ENCODE measurements at places on chromosomes 6 and 20.

DNA sequence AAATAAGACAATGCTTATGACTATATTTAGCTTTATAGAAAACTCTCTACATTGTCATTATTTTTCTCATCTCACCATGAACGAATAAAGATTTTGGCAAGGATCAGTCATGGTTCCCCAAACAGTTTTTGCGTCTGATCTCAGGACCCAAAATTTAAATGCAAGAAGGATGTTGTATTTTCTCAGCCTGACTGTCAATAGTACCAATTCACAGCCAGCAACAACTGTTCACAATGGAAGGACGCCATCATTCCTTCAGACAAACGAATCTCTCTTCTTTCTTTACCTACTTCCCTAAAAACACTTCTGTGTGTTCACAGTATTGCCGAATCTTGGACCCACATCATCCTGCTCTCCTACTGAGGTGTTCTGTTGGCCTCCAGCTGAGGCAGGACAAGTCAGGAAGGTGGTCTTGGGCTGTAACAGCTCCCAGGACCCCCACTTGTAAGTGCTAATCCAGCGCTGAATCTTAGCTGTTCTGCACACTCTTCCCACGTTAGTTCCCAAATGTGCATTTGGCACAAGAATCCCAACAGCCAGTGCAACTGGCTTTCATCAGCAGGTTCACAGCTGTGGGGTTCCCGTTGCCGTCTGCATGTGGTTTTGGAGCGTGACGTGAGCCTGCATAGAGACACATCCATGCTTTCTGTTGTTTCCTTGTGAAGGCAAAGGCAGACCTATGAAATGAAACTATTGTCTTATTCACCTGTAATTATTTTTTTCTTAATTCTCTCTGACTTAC lies 600.0 kb downstream of the QKI start:
- DNase-seq, result no peak

- no peak for DNase-seq
Measured at GRCh38 chr20:23106271-23106851, 20.2 kb upstream of the CD93 start.

DNA sequence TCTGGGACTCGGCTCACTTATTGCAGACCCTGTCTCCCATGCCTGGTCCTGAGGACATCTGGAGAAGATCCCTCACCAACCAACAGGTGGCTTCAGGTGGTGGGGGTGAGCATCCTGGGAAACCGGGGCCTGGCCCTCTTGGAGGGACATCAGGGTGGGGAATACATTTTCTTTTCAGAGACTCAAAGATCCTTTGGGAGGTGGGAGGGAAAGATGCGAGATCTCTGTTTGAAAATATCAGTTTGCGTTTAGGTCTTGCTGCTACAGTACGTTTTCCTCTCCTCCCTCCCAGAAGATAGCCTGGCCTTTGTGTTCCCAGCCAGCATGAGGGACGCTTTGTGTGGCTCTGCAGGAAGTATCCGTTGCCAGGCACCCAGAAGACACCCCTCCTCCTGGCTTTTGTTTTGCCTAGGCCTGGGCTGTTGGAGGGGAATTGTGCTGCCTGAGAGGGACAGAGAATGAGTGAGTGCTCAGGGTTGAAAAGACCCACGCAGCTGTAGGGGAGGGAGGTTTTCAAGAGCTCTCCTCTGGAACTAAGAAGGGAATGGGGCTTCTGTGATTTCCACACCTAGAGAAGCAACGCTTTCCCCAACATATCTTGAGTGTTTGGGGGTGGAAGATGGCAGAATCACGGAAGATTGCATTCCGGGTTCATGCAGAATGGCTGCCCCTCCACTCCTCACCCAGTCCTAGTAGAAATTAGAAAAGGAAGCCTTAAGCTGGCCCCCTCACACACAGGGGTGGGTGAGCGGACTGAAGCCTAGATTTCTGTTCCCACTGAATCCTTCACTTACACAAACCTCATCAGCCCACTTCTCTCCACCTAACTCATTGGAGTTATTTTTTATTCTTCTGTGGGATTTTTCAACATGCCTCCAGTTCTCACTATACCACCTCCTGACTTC lies 22.0 kb upstream of the SLC2A12 start:
- DNase-seq, result no peak

- no peak for DNase-seq
Measured at GRCh38 chr6:119012521-119012920, 65.9 kb downstream of the FAM184A start.

GRCh38 chr20:56934888-56935287 lies 305.8 kb downstream of the TFAP2C start:
- DNase-seq, result no peak

- DNase-seq, result no peak
Measured at GRCh38 chr20:5464901-5465603, 148.3 kb upstream of the PROKR2 start.

GRCh38 chr20:43926287-43927050 lies 11.8 kb downstream of the TOX2 start:
- no peak for DNase-seq
